ENCODE measurements at places on chromosomes 1 and 21.

DNA sequence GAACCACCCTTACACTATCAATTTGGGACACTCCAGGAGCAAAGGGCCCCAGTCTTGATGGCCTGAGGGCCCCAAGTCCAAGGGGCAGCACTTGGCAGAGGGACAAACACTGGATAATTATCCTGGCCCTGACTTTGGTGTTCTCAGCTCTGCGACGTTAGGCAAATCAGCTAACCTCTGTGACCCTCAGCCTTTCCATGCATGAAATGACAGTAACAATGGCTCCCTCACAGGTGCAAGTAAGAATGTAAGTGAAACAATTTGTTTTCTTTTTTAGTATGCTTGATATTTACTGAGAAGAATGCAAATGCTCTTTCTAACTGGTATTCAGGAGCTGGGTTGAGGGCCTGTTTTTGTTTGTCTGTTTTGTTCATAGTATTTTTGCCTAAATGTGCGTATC, 61.6 kb upstream of the PRDX6 start:
- DNase-seq = no peak

DNA sequence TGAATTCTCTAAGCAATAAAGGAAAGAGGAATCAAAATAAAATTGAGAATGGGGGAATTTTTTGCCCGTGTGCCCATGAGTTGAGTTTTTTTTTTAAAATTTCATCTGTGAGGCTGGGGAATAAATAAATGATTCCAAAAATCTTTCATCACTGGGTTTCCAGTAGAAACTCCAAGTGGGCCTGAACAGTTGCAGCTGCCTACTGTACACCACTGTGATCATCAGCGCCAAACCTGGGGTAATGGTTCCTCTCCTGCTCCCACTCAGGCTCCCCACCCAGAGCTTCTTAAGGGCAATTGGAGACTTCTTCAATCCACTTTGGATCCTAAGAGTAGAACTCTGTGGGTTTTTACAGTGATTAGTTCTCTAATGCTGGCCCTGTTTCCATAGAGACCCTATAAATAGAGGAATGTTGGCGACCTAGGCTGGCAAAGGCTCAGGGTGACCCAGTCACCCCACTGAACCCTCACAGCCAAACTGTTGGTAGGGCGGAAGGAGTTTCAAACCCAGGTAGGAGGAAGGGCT, 9.3 kb downstream of the TMCC2 start:
- no peak for DNase-seq

- DNase-seq = no peak
These were observed 65.7 kb downstream of the LRRC8C start for GRCh38 chr1:89698624-89699023.

DNA sequence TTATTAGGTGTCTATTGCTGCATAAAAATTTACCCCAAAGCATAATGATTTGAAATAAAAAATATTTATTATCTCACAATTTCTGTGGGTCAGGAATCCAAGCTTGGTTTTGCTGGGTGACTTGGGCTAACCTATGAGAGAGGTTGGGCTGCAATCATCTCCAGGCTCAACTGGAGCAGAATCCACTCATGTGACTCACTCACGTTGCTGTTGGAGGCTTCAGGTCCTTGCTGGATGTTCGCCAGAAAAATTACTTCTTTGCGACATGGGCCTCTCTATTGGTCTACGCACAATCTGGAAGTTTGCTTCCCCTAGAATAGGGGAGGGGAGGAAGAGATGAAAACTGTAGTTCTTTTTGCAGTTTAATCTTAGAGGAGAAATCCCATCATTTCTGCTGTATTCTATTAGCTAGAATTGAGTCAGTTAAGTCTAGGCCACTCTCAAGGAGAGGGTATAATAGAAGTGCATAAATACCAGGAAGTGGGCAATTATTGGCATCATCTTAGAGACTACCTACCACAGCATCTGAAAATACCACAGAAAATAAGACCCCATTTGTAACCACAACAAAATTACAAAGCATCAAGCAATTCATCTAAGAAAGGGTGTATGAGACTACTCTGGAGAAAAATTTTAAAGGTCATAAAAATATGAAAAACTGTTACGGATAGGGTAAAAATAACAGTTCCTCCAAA, 5.7 kb upstream of the FASLG start:
- DNase-seq = peak; percentile 16

- DNase-seq = no peak
These were observed 55.6 kb downstream of the CLSTN1 start for GRCh38 chr1:9767964-9768668.

GRCh38 chr1:7335224-7335879, 435.7 kb upstream of the VAMP3 start:
- no peak for DNase-seq

DNA sequence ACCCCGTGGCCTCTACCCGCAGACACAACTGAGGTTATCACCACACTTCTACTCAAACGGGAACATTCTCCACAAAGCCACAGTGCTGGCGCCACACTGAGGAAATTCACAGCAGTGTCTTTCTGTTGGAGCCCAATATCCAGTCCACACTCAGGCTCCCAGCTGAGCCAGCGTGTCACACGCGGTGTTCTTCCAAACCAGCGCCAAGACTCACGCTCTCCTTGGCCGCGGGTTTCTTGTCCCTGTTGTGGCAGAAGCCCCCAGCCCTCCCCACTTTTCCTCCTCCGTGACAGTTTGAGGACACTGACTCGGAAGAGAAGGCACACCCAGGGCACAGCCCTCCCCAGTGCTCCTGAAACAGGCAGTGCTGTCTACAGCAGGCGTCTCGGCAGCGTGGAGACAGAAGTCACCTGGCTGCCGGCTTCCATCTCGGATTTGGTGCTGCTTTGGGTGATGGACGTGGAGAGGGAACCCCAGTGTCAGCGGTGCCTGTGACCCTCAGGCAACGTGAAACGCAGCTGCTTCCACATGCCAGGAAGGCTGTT, 35.4 kb upstream of the AGPAT3 start:
- DNase-seq = no peak

- DNase-seq = no peak
These were observed 607.0 kb downstream of the AGBL4 start for GRCh38 chr1:49416758-49417157.

GRCh38 chr1:31822766-31823165, 6.9 kb upstream of the SPOCD1 start:
- peak; percentile 76 for DNase-seq
